KBM-7 (cell line): ENCODE measurements at places on chromosomes 1 and 21.

GRCh38 chr1:247370786-247371732 is 39.4 kb upstream of the ZNF496 start:
- no peak for DNase-seq

- peak; percentile 46 for DNase-seq
Measured at GRCh38 chr1:231093156-231093922, 53.3 kb upstream of the FAM89A start.

- DNase-seq = no peak
Measured at GRCh38 chr1:5896706-5897660, 95.2 kb downstream of the NPHP4 start.

DNA sequence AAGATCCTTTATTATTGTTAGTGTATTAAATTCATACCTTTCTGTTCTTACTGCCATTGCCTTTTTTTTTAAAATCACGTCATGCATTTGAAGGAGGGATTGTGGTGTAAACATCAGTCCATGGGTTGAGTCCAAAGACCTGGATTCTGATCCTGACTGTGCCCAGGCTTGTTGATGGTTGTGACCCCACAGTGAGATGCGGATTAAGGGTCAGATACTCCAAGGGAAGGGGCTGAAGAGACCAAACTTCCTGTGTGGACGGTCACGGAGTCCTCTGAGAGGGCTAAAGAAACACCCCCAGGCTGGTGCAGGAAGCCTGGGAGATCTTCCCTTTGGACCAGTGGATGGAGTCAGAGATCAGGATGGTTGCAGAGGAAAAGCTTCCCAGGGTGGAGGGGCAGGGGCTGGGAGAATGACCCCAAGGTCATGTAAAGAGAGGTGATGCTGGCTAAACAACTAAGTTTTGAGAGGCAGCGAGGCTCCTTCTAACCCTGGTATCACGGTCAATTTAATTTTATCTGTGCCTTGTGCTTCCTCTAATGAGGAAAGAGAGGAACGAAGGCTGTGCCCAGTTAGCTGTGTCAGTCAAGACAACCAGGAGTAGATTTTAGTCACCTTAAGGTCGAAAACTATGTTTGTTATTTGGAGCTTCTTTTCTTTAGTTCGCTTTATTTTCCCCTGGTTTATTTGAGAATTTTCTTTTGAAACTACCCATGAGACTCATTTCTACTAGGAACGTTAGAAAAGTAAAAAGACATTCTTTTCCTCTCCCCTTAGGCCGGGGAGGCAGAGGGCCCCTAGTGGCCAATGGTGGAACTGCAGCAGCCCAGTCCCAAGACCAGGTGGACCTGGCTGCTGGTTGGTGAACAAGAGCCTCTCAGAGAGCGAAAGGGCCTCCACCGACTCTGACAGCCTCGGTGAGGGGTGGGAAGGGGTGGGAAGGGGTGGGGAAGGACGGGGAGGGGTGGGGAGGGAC is 8.7 kb upstream of the GPR161 start:
- DNase-seq = peak; percentile 94

DNA sequence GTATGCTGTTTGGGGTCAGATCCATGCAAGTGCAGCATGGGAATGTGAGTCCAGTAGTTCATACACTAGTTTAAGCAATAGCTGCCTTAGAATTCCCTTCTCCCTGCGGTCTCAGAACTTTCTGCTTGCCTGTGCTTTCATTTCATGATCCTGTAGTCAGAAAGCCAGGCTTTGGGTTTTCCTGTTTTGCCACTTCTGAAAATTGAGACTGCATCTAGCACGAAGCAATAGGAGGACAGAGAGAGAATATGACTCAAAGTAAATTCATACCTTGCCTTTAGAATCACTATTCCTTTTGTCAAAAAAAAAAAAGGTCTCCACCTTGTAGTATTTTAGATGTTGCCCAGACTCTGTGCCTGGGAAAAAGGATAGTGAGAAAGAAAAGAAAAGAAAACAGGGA is 161.2 kb upstream of the SNX7 start:
- DNase-seq = no peak

GRCh38 chr1:111448482-111448917 is 556 bp downstream of the WDR77 start:
- DNase-seq = no peak

- no peak for DNase-seq
Measured at GRCh38 chr21:39504230-39504629, 52.5 kb downstream of the SH3BGR start.

- DNase-seq = no peak
Measured at GRCh38 chr1:40815420-40815819, 31.8 kb downstream of the KCNQ4 start.

DNA sequence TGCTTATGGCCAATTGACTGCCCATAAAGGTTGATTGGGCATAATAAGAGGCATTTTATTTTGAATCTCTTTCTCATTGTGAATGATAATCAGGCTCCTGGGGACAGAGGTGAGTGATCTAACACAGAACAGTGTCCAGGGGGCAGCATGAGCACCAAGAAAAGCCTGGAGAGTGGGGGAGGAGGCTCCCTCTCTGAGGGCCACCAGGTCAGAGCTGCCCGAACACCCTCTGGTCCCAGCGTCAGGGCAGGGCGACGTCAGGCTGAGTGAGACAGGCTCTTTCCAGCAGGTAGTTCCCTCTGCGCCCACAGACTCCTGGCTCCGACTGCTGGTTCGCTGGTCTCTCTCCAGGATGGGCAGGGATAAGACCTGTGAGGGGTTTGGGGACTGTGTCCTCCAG is 250.2 kb upstream of the C1orf174 start:
- no peak for DNase-seq

GRCh38 chr1:217138173-217138765 is 415.0 kb upstream of the ESRRG start:
- no peak for DNase-seq

- DNase-seq = no peak
Measured at GRCh38 chr1:178634445-178634844, 90.6 kb upstream of the RALGPS2 start.

- DNase-seq = no peak
Measured at GRCh38 chr1:226535666-226536065, 12.9 kb upstream of the STUM start.

- peak; percentile 59 for DNase-seq
Measured at GRCh38 chr1:184825571-184825970, 70.9 kb upstream of the EDEM3 start.

- no peak for DNase-seq
Measured at GRCh38 chr1:56359056-56359455, 220.3 kb downstream of the PLPP3 start.

DNA sequence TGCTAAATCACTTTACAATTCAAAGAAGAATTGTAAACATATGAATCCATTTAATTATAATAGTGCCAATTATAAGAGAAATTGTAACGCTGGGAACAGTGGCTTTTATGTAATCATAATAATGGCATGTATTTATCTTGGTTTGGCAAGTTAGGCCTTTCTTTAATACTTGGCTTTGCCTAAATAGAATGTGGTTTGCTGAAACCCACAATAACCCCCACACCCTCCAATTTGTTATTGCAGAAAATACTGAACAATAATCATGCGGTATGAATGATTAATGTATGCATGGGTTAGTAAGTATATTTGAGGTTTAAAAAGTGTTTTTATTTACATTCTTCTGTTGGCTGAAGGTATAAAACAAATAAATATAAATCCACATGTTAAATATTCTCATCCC is 138.2 kb downstream of the NFIA start:
- DNase-seq = no peak

- peak; percentile 70 for DNase-seq
Measured at GRCh38 chr1:101309334-101310311, 72.8 kb downstream of the S1PR1 start.

- DNase-seq = no peak
Measured at GRCh38 chr1:151837197-151837596, 2.4 kb downstream of the C2CD4D start.

- DNase-seq = no peak
Measured at GRCh38 chr1:28804071-28804470, 7.9 kb upstream of the OPRD1 start.

- no peak for DNase-seq
Measured at GRCh38 chr21:29102791-29103257, 27.6 kb upstream of the MAP3K7CL start.

- no peak for DNase-seq
Measured at GRCh38 chr1:218658899-218659298, 313.8 kb downstream of the TGFB2 start.

GRCh38 chr1:27436204-27437159 is 44.1 kb downstream of the GPR3 start:
- DNase-seq = peak; percentile 52

GRCh38 chr1:47424336-47424982 is 8.4 kb downstream of the FOXE3 start:
- peak; percentile 64 for DNase-seq

DNA sequence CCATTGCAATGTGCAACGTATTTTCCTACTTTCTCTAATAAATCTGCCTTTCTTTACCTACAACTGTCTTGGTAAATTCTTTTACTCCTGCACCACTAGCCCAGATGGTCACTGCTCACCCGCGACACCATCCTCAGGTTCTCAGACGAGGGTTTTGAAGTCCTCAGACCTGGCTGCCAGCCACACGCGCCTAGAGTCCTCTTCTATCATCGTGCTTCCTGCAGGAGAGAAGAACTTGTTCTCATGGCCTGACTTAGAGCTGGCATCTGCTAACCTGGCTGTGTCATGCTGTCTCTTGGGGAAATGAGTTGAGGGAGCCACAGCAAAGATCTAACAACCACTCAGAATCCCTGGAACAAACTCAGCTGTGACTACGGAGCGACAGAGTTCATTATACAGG is 30.3 kb upstream of the PGBD5 start:
- no peak for DNase-seq

- no peak for DNase-seq
Measured at GRCh38 chr1:77361621-77362020, 79.8 kb downstream of the AK5 start.
